ENCODE measurements at places on chromosomes 16 and 17.

DNA sequence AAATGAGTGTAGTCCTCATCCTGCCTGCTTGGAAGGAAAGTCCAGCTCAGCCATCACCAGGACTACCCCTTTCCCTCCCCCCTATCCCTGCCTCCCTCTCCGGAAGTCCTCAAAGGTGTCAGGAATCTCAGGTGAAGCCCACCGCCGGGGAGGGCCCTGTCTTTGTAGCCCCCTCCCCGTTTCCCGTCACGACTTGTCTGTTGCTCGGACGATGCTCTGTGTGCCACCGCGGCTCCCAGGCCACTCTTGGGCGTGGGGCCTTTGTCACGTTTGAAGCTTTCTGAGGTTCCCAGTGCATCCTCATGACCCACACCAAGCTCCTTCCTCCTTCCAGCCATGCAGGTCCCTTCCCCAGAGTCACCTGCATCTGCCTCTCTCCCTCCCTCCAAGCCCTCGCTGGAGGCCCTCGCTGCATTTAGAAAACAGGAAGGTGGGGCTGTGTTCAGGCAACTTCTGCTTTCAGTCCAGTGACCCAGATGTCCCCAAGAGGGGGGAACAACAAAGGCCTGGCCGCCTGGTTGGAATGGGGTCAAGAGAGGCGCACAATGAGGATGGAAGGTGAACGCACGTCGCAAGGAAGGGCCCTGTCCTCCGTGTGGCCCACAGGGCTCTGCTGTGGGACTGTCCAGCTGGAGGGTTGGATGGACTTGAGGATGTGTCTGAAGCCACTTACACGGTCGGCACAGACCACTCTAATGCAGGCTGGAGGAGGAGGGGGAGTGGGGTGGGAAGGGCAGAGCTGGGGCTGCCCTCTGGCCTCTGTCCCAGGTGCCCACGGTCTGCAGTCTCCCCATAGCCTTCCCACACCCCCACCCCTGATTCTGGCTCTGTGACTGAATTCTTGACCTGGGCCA, 59.9 kb downstream of the OR1D5 start:
- DNase-seq, result no peak

DNA sequence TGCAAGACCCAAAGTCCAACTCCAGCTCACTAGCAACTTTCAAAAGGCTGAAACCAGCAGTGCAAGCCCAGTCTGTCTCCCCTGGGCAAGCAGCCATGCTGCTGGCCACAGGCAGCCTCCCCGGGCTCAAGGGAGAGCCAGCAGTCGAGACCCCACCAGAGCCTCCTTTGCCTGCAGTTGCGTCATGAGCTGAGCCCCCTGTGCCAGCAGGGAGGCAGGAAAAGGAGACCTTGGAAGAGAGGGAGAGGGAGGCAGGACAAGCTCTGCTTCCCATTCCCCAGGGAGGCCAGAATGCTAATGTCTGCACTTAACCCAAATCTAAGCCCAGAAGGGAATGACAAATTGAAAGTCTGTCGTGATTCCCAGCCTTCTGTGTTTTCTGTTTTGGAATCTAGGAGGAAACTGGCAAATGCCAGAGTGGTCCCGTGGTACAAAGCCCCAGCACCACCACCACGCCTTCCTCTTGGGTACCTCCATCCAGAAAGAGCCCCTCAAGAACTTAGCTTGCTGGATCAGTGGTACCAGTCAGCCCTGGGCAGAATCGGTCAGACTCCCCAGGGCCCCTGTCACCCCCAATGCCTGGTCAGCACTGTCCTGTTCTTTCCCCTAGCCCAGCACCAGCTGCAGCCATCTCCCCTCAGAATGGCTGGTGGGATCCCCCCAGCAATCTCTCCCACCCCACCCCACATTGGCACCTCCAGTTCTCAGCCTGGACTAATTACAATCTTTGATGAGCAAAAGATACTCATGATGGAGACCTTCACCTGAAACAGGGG, 99.3 kb upstream of the TNRC6C start:
- DNase-seq, result no peak

DNA sequence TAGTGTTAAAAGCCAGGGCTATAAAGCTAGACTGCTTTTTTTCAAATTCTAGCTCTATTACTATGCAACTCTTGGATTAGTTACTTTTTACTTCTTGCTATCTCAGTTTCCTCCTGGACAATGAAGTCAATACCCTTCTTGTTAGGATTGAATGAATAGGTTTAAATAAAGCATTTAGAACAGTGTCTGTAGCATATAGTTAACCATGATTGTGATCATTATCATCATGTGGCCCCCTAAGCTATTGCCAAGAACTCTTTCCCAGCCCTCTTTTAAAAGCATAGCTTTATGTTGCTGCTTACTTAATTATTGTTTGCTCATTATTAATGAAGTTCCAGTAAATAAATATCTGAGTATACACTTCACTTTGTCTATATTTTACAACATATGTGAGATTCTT, 4.5 kb downstream of the VMP1 start:
- no peak for DNase-seq

DNA sequence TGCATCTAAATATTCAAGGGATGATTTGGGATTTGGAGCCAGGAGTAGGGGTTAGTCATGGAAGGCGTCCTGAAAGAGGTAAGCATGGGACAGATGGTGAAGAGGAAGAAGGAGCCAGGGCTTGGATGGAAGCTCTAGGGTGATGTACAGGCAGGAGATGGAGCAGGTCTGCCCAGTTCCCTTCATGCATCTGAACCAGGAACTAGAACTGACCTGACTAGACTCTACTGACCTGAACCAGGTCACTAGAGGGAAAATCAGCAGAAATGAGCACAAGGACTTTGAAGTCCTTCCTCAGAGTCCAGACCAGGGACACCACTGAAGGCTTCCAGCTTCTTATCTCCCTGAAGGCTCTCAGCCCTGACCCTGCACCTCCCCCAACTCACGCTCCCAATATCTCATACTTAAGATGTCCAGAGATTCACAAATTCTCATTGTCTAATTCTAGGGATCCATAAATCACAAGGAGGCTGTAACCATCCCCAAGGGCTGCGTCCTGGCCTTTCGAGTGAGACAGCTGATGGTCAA, 8.3 kb downstream of the GSDMA start:
- DNase-seq, result no peak

GRCh38 chr17:53191878-53192277, 630.8 kb upstream of the KIF2B start:
- DNase-seq, result no peak

DNA sequence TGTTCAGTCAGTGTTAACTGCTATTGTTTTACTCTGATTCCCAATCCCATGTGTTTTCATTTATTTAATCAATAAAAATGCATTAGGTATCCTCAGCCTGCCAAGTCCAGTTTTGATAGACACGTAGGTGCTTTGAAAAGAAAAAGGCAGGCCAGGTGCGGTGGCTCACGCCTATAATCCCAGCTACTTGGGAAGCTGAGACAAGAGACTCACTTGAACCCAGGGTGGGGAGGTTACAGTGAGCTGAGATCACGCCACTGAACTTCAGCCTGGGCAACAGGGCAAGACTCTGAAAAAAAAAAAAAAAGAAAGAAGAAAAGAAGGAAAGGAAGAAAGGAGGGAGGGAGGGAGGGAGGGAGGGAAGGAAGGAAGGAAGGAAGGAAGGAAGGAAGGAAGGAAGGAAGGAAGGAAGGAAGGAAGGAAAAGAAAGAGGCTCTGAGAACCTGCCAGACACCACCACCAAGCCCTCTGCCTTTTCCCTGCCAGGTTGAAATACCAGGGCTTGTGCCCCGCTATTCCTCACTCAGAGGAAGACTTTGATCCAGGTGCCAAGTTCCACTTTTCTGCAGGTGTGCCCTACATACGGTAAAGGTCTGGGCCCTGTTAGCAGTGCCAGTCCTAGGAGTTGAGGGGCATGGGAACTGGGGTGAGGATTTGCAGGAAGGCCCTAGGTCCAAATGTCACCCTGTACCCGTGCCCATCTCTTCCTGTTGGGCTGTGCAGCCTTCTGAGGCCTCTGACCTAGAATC, 10.1 kb upstream of the KCNH6 start:
- no peak for DNase-seq

- no peak for DNase-seq
These were observed 787 bp downstream of the PRKAR1A start for GRCh38 chr17:68512960-68513474.

DNA sequence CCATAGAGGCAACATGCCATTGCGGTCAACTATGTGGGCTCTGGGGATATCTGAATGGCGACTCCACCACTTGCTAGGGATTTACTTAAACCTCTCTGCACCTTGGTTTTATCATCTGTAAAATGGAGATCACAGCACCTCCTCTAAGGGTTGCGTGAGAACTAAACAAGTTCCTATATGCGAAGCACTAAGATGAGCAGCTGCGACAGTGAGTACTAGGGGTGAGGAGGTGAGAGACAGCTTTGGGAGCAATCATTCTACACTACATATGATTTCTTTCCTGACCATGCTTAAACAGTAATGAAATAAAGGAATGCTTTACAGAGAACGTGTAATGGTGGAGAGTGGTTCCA, 61.4 kb downstream of the CREBBP start:
- DNase-seq, result no peak

DNA sequence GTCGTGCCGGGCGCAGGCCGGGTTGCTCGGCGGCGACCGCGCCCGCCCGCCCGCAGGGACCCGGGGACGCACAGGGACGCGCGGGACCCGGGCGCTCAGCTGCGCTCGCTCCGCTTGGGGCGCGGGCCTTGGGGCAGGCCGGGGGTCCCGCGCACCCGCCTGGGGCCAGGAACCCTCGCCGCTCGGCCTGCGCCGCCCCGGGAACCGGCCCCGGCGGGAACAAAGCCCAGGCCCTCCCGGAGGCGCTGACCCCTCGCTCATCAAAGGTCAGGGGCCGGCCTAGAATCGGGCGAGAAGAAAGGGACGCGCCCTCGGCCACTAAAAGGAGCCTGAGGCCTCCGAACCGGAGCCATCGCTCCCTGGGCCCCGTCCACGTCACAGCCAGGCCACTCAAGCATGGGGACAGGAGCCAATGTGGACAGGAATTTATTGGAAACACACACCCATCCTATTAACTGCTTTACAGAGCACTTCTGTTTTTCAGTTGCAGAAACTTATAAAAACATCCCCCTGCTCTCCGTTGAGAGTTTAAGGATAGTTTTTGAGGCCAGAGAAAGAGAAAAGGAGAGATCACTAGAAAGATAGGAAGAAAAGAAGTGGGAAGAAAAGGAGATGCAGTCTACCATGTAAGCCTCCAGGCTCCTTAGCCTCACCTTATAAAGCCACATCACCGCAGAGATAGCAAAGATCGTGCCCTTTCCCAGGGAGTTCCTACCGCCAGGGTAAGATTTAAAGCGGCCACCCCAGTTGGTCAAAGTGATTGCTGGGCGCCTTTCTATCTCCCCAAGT, 558 bp upstream of the ZFHX3 start:
- DNase-seq, result no peak

GRCh38 chr16:29978564-29979270, 5.0 kb downstream of the TAOK2 start:
- DNase-seq, result no peak

DNA sequence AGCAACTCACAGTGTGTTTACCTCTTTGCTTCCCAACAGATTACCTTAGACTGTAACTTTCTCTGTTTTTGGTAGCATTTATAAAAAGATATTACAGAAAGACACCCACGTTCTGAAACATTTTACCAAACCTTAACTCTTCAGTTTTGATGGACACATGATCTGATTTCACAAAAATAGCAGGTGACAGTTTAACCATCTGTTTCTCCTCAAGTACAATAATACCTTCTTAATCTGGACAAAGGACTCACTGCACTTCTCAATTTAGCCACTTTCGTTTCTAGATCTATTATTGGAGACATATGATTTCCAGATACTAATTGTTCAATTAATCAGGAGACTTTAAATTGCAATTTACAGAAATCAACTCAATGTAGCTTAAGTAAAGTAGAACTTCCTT, 703.8 kb upstream of the KIF2B start:
- DNase-seq, result no peak

- no peak for DNase-seq
These were observed 915.5 kb downstream of the KCNJ2 start for GRCh38 chr17:71084838-71085237.

DNA sequence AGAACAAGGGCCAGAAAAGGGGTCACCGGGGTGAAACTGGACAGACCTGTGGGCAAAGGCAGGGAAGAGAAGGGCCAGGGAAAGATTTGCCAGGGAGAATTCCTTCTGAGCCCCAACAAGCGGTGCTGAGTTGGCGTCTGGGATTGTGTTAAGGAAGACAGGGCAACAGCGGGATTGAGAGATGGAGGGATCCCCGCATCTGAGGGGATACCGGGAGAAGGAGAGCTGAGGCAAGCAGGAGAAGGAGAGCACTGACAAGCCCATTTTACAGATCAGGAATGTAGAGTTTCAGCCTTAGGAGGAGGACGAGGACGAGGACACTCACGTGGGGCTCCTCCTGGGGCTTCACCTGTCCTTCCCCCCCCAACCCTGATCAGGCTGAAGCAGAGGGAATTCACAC, 998 bp upstream of the ABCC3 start:
- no peak for DNase-seq

DNA sequence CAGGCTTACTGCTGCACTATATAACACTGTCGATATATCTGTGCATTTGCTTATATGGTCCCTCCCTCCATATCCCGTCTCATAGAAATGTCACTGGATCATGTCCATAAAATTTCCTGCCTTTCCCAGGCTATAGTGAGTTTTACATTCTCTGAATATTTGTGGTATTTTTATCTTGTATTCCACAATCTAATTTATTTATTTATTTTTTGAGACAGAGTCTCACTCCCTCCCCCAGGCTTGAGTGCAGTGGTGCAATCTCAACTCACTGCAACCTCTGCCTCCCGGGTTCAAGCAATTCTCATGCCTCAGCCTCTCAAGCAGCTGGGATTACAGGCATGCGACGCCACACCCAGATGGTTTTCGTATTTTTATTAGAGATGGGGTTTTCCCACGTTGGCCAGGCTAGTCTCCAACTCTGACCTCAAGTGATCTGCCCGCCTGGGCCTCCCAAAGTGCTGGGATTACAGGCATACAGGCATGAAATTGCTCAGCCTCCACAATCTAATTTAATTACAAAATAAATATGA, 12.9 kb downstream of the TRIM37 start:
- no peak for DNase-seq

GRCh38 chr16:13913374-13914292, 6.3 kb upstream of the ERCC4 start:
- no peak for DNase-seq

- peak; percentile 19 for DNase-seq
These were observed 118.0 kb upstream of the ZNF469 start for GRCh38 chr16:88264641-88265285.

GRCh38 chr16:1761751-1762150, 9.6 kb downstream of the NME3 start:
- no peak for DNase-seq

DNA sequence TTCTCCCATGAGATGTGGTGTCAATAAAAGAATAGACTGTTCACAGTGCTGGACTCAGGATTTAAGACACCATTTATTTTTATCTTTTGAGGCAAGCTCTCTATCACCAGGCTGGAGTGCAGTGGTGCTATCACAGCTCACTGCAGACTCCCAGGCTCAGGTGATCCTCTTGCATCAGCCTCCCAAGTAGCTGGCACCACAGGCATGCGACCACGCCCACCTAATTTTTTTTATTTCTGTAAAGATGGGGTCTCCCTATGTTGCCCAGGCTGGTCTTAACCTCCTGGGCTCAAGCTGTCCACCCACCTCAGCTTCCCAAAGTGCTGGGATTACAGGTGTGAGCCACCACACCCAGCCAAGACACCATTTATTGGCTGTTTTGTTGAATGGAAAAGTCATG, 18.6 kb upstream of the DRG2 start:
- DNase-seq, result no peak

All from activated T-helper 1 cell treated with anti-CD3 and anti-CD28 coated beads, Interleukin-2, amount 50 U/mL, for 16 hours (primary cell).